ENCODE measurements at places on chromosomes 6 and 20. TPM values are rescaled to one million over a fixed set of nuclear protein-coding genes. Genes with fewer than 3 reads are reported as not detected.

DNA sequence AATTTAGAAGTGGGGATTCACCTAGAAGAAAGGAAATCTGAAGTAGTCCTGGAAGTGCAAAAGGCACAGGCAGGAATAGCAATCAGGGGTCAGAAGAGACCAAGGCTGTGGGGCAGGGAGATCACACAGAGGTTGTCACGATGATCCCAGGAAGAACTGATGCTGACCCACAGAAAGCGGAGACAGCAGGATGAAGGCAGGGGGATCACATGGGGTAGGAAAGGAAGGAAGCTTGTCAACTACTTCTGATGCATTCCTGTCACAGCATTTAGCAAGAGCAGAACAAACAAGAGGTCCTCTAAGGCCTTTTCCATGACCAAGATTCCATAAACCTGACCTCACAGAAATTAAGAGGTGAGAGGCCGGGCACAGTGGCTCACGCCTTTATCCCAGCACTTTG, 79.1 kb downstream of the SLC23A2 start:
- H3K4me1 ChIP-seq = peaks cover 9% of the 10 kb centered on the region
- no peaks in the 10 kb centered on the region for H3K27me3 ChIP-seq
- peak overlapping the region; percentile 31 for H3K27ac ChIP-seq
- peaks cover 10% of the 10 kb centered on the region for H3K36me3 ChIP-seq

DNA sequence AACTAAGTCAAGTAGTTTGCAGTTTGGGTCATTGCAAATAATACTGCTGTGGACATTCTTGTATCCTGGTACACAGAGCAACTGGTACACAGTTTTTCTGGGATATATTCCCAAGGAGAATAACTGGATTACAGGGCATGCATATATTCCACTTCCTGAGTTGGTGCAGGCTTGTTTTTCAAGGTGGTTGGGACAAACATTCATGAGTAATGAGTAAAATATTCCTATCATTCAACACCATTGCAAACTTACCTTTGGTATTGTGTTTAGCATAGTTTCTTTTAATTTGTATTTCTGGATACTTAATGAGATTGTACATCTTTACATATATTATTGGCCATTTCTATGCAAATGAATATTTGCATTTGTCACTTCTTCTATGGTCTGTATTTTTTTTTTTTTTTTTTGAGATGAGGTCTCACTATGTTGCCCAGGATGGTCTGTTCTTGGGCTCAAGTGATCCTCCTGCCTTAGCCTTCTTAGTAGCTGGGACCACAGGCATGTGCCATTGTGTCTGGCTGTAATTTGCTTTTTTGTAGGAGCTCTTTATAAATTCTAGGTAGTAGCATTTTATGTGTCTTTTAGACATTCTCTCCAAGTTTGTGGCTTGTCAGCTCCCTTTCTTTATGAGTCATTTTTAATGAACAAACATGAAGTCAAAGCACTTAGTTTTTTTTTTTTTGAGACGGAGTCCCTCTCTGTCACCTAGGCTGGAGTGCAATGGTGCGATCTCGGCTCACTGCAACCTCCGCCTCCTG, 158.7 kb downstream of the SOX4 start:
- H3K4me1 ChIP-seq = no peaks in the 10 kb centered on the region
- H3K36me3 ChIP-seq = no peaks in the 10 kb centered on the region
- DNase-seq = no peak
- no peak overlapping the region for H3K27ac ChIP-seq

- H3K4me3 ChIP-seq = no peak overlapping the region
- no peaks in the 10 kb centered on the region for H3K36me3 ChIP-seq
- H3K27ac ChIP-seq = no peak overlapping the region
- H3K27me3 ChIP-seq = peaks cover 2% of the 10 kb centered on the region
Measured at GRCh38 chr20:22916021-22916842, 118.9 kb upstream of the SSTR4 start.

- peaks cover 8% of the 10 kb centered on the region for H3K27me3 ChIP-seq
- H3K4me1 ChIP-seq = peaks cover 18% of the 10 kb centered on the region
- no peak overlapping the region for H3K27ac ChIP-seq
- DNase-seq = no peak
- peaks cover 4% of the 10 kb centered on the region for H3K36me3 ChIP-seq
Measured at GRCh38 chr20:24996449-24997377, 4.2 kb upstream of the APMAP start.

DNA sequence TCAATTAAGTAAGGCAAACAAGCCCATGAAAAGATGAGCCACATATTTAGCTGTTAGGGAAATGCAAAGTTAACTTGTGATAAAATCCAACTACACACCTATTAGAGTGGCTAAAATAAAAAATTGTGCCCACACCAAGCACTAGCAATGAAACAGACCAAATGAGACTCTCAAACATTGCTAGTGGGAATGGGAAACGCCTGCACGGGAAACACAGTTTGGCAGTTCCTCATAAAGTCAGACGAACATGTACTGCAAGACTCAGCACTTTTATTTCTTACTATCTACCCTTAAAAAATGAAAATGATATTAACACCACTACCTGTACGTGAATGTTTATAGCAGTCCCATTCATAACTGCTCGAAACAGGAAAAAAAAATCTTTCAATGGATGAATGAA, 392.1 kb upstream of the NOX3 start:
- H3K4me3 ChIP-seq = no peak overlapping the region
- no peak overlapping the region for H3K27ac ChIP-seq

DNA sequence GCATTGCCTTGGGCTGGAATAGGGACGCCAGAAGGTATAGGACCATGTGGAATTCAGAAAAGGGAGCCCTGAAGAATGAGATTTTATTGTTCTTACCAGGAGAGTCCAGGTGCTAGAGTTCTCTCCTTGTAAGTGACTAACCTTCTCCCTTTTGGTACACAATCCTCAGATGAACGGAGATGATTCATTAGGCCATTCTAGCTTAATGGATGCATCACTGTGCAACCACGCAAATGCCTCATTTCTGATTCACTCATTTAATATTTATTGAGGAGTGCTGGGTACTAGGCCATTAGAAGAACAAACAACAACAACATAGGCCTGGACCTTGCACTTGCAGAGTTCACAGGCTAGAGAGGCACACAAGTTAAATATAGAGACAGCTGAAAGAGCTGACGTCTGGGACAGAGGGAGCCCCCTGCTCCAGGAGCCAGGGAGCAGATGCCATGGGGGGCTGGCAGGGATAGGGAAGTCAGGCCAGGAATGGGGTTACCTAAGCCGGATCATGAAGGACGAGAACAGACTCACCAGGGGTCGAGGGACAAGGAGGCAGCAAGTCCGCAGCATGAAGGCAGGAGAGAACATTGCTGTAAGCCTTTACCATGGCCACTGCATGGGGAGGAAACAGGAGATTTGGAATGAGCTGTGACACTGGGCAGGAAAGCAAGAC, 179.5 kb upstream of the AKAP12 start:
- H3K36me3 ChIP-seq = peaks cover 8% of the 10 kb centered on the region
- H3K27ac ChIP-seq = no peak overlapping the region
- H3K27me3 ChIP-seq = no peaks in the 10 kb centered on the region
- no peak overlapping the region for H3K4me3 ChIP-seq

DNA sequence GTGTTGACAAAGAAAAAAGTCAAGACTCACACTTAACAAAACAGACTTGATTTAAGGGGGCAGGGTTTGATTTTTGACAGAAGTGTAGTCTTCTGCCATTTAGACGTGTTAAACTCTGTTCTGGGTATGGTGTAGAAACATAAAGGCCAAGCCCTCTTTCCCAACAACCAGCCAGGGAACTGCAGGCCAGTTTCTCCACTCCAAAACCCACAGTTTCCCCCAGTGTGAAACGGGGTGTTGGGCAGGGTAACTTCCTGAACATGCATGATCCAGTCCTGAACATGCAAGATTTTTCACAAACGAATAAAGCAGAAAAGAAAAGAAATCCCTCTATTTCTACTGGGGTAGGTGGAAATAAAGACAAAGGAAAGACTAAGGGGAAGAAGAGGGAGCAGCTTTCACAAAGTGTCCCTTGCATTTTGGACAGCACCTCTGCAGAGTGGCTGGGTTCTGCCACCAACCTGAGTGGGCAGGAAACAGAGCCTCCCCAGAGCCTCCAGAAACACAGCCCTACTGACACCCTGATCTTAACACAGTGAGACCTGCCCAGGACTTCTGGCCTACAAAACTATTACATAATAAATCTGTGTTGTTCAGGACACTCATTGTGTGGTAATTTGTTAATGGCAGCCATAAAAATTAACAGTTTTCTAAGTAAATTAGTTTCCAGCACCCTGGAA, 7.5 kb downstream of the APMAP start:
- H3K27me3 ChIP-seq = no peaks in the 10 kb centered on the region
- peaks cover 55% of the 10 kb centered on the region for H3K4me1 ChIP-seq
- no peak overlapping the region for H3K4me3 ChIP-seq
- DNase-seq = no peak
- H3K27ac ChIP-seq = peak overlapping the region; percentile 3

GRCh38 chr20:16689906-16690305, 39.9 kb upstream of the SNRPB2 start:
- no peaks in the 10 kb centered on the region for H3K36me3 ChIP-seq
- peaks cover 6% of the 10 kb centered on the region for H3K27me3 ChIP-seq
- H3K4me1 ChIP-seq = peaks cover 6% of the 10 kb centered on the region

- peak overlapping the region; percentile 82 for H3K27ac ChIP-seq
- peaks cover 2% of the 10 kb centered on the region for H3K36me3 ChIP-seq
- peak overlapping the region; percentile 65 for H3K4me3 ChIP-seq
- DNase-seq = no peak
- H3K27me3 ChIP-seq = no peaks in the 10 kb centered on the region
Measured at GRCh38 chr6:5813625-5814027, 193.1 kb downstream of the NRN1 start.

DNA sequence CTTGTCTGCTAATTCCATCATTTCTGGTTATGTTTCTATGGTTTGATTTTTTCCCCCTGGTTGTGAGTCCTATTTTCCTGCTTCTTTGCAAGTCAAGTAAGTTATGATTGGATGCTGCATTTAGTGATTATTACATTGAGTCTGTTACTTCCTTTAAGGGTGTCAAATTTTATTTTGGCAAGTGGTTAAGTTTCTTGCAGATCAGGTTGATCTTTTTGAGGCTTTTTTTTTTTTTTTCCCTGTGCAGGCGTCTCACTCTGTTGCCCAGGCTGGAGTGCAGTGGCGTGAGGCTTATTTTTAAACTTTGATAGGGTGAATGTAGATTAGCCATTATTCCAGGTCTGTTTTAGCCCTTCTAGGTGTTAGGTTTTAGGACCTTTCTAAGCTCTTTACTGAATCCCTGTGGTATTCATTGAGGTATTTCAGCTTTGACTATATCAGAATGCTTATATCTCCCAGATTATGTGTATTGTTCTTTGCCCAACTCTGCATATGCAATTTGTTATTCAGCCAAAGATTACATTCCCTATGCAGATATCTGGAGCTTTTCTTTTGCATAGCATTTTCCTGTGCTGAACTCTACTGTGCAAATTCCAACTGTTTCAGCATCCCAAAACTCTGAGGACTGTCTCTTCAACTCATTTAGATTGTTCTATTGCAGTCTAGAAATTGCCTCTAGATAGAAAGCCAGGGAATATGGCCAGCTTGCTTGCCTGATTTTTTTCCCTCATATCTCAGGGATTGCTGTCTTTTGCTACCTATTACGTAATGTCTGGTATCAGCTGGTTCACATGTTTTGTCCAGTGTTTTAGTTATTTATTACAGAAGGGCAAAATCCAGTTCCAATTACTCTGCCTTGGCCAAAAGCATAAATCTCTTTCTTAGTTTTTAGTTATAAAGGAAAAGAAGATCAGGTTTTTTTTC, 113.3 kb downstream of the AFG1L start:
- H3K4me1 ChIP-seq = no peaks in the 10 kb centered on the region
- no peak overlapping the region for H3K27ac ChIP-seq
- no peak for DNase-seq

- H3K27ac ChIP-seq = no peak overlapping the region
- H3K36me3 ChIP-seq = peaks cover 10% of the 10 kb centered on the region
- peaks cover 22% of the 10 kb centered on the region for H3K4me1 ChIP-seq
- no peak for DNase-seq
- H3K4me3 ChIP-seq = no peak overlapping the region
Measured at GRCh38 chr6:16184129-16184528, 54.3 kb upstream of the GMPR start.

DNA sequence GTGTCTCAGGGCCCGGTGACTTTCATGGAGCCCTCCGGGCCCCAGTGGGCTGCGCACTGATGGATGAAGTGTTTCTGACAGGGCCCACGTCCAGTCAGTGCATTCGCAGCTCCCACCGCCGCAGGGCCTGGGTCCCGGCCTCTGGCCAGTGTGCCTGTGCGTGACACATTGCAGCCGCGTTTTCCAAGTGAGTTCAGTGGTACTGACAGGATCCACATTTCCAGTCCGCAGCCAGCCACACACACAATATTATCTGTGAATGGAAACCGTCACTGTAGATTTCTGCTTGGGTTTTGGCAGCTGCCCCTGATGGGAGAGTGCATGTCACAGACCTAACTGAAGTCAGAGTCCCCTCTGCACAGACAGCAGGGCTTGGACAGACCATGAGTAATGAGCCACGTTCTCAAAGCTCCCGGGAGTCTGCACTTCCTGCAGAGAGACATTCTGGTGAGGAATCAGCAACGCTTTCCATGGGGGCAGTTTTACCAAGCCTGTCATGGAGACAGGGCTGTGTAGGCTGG, 171.4 kb downstream of the MYLK4 start:
- no peak for DNase-seq
- H3K27ac ChIP-seq = no peak overlapping the region
- no peaks in the 10 kb centered on the region for H3K36me3 ChIP-seq
- peaks cover 34% of the 10 kb centered on the region for H3K27me3 ChIP-seq
- H3K4me3 ChIP-seq = no peak overlapping the region

- H3K36me3 ChIP-seq = no peaks in the 10 kb centered on the region
- peaks cover 2% of the 10 kb centered on the region for H3K4me1 ChIP-seq
- peaks cover 3% of the 10 kb centered on the region for H3K27me3 ChIP-seq
- no peak overlapping the region for H3K4me3 ChIP-seq
Measured at GRCh38 chr20:36479938-36480337, 61.4 kb upstream of the MYL9 start.

GRCh38 chr6:35500782-35501181, 3.9 kb upstream of the TEAD3 start:
- no peak overlapping the region for H3K27ac ChIP-seq
- H3K36me3 ChIP-seq = no peaks in the 10 kb centered on the region
- DNase-seq = no peak
- peaks cover 3% of the 10 kb centered on the region for H3K4me1 ChIP-seq

DNA sequence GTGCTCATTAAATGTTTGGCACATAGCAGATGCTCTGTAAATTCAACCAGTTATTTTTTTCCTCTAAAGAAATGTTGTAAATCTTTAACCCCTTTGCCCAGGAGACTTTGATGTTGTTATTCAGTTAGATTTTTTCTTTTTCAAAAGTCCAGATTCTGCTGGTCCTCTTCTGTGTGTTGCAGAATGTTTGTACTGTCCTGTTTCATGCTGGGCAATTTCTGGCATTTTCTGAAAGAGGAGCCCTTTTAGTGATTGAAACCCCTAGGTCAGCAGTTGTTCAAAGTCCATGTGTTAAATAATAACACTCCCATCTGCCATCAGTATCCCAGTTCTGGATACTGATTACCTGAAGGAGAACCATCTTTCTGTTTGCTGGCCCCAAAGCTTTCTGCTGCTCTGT, 1.3 kb upstream of the SLC17A1 start:
- no peak overlapping the region for H3K4me3 ChIP-seq
- no peak for DNase-seq
- H3K27me3 ChIP-seq = peaks cover 24% of the 10 kb centered on the region
- no peaks in the 10 kb centered on the region for H3K4me1 ChIP-seq
- H3K27ac ChIP-seq = no peak overlapping the region

The SLC22A1 gene
- total RNA-seq = 1.8 TPM

The TSBP1 gene
- not detected for total RNA-seq

The LINC00237 gene
- 0.33 TPM for total RNA-seq

The ARHGAP18 gene
- total RNA-seq = 12.1 TPM

The RANBP9 gene
- total RNA-seq = 56.3 TPM

The FKBP1C gene
- total RNA-seq = 0.94 TPM

Measured in activated naive CD8-positive, alpha-beta T cell treated with anti-CD3 and anti-CD28 coated beads, Interleukin-2, amount 10 ng/mL, durations not matched to agents 7 days and 5 days (primary cell).